ENCODE measurements at places on chromosomes 16 and 17.
A peak's percentile ranks its signal among the peaks of the same experiment; 100 is the strongest.

- no peak for DNase-seq
These were observed 91.2 kb downstream of the ZNF778 start for GRCh38 chr16:89308391-89309333.

DNA sequence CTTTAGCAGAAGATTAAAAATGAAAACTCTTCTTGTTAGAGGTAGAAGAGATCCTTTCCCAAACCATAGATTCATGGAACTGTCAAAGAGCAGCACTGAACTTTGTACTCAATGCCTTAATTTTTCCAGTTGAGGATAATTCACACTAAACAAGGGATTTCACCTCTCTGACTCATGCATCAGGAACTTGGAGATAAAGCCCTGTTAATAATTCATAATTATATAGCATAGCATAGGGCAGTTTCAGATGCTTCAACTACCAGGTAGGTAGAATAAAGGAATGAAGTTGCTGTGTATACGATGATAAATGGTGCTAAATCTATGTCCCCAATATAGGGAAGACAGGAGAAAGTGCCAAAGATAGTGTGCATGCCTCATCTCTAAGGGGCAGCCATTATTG, 450.4 kb downstream of the MAF start:
- no peak for DNase-seq

- DNase-seq: no peak
These were observed 364.5 kb upstream of the XYLT1 start for GRCh38 chr16:17835118-17835876.

GRCh38 chr17:40777971-40778370, 4.4 kb downstream of the KRT27 start:
- DNase-seq: no peak

GRCh38 chr16:5416013-5416412, 318.4 kb upstream of the EEF2KMT start:
- DNase-seq: no peak

- no peak for DNase-seq
These were observed 118.6 kb upstream of the TNRC6C start for GRCh38 chr17:77839698-77840512.

DNA sequence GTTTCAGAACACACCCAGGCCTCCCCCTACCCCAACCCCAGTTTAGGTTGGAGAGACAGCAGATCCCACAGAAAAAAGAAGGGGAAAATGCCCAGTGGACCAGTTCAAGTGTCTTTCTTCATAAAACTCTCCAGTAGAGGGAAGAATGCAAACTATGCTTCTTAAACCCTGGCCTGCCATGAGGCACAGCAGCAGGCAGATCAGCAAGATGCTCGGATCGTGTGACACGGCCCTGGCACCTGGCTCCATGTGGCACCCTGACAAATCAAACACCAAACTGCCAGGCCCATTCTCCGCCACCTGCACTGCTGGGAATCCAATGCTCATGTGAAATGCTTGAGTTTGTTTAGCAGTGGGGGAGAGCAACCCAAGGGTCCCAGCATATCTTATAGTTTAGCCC, 166.8 kb downstream of the SOX9 start:
- DNase-seq: no peak

DNA sequence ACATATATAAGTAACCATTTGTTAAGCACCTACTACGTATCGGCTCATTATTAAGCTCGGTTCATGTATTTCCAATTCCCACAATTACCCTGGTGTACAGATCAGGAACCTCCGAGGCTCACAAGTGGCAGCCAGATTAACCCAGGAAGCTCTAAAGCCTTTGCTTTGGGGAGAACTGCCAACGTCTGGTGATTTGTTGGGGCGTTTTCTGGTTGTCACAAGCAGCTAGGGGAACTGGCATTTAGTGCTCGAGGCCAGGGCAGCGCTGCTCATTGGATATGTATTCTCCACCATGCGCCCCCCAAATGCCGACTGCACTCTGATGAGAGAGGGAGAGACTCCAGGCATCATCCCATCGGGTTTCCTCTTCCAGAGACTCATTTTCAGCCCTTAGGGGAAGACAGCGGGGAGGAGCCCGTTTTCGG, 541 bp downstream of the ZNF18 start:
- DNase-seq: peak; percentile 70

DNA sequence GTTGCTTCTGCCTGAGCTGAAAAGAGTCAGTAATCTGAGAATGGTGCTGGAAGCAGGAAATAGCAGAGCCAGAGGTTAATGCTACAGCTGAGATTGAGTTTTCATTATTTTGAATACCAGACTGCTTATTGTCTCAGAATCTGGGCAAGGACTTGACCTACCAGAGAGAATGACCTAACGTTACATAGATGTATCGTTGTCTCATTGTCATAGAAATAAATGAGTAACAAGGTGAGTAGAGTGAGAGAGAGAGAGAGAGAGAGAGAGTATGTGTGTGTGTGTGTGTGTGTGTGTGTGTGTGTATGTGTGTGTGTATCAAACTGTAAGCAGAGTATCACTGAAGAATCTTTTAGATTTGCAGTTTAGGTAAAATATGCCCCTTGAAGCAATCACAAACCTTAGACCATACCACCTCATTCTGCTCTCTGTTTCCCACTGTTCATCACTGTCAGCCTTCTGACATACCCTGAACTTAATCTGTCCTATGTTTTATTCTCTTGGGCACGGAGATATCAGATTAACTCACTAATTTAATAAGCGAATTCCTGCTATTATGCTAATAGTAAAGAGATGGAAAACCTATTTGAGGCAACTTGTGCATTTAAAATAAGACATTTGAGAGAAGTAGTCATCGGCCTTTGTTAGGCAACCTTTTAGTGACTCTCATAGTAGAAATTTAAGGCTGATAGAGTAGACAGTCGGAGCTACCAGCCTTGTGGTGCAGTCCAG, 87.8 kb downstream of the CYB561 start:
- no peak for DNase-seq

GRCh38 chr17:61517843-61518606, 65.8 kb downstream of the TBX4 start:
- DNase-seq: no peak

DNA sequence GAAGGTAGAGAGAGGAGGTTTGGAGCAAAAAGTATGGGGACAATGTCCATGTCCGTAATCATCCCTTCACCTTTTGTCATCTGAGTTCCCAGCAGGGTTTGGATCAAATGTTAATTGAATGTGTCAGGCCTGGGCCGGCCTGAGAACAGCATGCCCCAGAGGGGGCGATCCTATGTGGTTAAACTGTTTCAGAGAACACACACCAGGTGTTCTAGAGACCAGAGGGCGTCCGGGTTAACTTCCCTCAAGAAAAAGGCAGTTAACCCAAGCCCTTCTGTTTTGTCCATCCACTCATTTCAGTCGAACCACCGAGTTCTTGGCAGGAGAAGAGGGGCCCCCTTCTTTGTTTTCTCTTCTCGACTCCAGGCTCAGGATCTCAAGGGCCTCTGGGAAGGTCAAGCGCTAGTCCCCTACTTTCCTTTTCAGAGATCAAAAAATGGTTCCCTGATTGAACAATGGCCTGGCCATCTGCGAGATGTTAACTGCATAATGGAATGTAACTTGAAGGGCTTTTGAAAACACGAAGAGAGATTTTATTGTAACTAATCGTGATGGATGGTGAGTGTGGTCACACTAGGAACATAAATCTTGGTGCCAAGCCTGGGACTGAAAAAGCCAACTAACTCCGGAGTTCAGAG, 142.5 kb downstream of the IRX3 start:
- DNase-seq: no peak

- peak; percentile 42 for DNase-seq
These were observed 15.0 kb downstream of the HASPIN start for GRCh38 chr17:3738562-3739295.

DNA sequence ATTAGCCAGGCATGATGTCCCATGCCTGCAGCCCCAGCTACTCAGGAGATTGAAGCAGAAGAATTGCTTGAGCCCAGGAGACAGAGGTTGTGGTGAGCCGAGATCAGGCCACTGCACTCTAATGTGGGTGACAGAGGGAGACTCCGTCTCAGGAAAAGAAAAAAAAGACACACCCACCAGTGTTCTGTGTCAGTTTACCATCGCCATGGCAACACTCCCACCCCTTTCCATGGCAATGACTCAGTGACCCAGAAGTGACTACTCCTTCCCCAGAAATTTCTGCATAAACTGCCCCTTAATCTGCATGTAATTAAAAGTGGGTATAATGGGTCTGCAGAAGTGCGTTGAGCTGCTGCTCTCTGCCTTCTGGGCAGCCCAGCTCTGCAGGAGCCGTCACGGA, 4.0 kb upstream of the ZC3H18 start:
- no peak for DNase-seq

DNA sequence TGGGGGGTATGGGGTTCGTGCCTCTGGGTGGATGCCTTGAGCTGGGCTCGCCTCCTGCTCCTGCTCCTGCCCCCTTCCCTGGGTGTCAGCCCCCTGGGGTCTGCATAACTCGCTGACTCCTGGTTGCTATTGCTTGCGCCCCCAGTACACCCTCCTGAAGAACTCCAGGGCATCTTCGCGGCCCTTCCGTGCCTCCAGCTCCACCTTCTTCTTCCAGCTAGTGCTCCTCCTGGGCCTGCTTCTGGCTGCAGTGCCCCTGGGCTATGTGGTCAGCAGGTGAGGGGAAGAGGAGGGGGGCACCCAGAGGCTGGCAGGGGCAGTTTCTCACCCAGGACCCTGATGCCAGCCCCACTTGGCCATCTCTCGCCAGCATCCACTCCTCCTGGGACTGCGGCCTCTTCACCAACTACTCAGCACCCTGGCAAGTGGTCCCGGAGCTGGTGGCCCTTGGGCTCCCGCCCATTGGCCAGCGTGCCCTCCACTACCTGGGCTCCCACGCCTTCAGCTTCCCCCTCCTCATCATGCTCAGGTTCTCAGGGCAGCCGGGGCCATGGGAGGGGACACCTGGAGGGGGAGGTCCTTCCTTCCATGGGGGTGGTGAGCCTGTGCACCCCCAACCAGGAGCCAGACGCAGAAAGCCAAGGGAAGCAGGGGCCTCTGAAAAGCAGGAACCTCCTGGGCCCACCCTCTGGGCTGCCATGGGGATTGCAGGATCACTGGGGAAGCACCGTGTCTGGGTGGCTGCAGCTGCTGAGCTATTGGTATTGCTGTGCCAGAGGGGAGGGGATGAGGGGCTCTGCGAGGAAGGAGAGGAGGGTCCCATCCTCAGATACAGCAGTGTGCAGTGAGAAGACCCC, 7.8 kb upstream of the C17orf99 start:
- DNase-seq: no peak

GRCh38 chr17:80529104-80529903, 15.3 kb upstream of the RPTOR start:
- DNase-seq: no peak

DNA sequence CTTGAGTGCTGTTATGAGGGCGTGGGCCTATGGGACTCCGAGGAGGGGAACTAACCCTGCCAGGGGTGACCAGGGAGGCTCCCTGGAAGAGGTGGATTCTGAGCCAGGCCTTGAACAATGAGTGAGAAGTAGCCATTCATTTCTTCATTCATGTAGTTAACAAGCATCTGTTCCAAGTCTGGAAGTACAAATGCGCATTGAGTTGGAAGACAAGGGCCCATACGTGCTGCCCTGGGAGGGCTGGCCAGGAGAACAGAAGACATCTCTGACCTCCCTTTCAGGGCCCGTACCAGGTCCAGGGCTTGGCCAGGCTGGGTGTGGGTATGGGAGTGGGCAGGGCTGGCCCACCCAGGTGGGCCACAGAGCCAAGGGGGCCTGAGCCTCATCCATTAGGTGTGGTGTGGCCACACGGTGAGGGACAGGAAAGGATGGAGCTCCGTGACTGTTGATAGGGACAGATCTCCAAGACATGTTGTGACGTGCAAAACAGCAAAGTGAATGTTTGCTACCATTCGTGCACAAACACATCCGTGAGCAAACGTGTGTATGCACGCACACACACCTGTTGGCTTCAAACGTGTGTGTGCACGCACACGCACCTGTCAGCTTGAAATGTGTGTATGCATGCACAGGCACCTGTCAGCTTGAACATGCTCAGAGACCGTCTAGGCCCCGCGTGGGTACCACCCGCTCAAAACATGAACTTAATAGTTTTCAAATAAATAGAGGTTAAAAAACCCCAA, 46.8 kb downstream of the ZDHHC7 start:
- no peak for DNase-seq

- DNase-seq: peak; percentile 91
These were observed at the start of gene CHMP6 for GRCh38 chr17:80991645-80992076. Gene CHMP6 (plus strand): TSS chr17:80991841. CDS start chr17:80991919, 78 bp downstream.

- DNase-seq: peak; percentile 37
These were observed 13.4 kb downstream of the MFSD6L start for GRCh38 chr17:8785547-8786413.

DNA sequence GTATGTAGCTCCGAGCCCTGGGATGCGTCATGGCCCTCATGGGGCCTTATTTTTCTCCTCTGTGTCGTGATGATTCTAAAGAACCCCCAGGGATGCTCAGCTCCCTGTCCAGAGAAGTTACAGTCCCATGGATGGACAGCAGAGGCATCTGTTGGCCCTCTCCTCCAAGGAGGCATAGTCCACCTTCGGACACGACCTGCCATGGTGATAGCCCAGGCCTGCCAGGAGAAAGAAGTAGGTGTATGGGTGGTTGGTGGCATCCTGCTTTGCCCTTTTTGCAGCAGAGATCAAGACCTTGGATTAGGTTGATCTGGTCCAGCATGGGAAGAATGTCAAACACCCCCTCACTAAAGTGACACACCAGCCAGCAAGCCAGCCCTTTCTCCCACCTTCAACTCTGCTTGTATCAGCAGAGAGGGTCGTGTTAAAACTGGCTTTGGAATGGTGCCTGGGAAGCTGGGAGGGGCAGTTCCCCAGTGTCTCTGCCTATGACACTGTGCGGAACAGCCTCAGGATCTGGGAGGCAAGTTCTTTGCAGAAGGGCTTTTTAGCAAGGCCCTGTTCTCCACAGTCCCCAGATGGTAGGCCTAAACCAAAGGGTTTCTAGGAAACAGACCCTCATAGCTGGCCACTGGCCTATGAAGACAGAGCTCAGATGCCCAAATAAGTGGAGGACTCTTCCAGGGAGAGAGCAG, 259.9 kb upstream of the RPL38 start:
- DNase-seq: no peak

GRCh38 chr16:23949630-23950290, 114.0 kb downstream of the PRKCB start:
- DNase-seq: peak; percentile 17

- DNase-seq: no peak
These were observed 8.3 kb downstream of the HID1 start for GRCh38 chr17:74964246-74964761.

DNA sequence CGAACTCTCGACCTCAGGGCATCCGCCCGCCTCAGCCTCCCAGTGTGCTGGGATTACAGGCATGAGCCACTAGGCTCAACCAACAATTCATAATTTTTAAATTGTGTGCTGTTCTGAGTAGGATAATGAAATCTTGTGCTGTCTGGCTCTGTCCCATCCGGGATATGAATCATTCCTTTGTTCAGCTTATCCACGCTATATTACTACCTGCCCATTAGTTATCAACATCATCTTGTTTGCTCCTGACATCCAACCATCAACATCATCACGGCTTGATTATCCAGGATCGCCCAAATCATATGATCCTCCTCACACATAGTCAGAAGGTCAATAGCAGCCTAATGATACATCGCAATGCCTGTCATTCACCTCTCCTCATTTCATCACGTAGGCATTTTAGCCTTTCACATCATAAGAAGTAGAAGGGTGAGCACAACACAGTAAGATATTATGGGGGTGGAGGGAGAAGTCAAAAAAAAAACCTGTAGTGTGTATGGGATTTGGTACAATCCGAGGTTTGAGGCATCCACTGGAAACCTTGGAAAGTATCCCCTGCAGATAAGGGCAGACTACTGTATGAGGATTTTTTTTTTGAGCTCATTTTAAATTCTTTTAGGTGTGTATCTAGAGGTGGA, 77.0 kb upstream of the SIAH1 start:
- no peak for DNase-seq
